NCI-H146 (cell line): ENCODE measurements at places on chromosomes 7 and 10.

- no peak for DNase-seq
Measured at GRCh38 chr10:77253147-77253545, 384.5 kb downstream of the KCNMA1 start.

DNA sequence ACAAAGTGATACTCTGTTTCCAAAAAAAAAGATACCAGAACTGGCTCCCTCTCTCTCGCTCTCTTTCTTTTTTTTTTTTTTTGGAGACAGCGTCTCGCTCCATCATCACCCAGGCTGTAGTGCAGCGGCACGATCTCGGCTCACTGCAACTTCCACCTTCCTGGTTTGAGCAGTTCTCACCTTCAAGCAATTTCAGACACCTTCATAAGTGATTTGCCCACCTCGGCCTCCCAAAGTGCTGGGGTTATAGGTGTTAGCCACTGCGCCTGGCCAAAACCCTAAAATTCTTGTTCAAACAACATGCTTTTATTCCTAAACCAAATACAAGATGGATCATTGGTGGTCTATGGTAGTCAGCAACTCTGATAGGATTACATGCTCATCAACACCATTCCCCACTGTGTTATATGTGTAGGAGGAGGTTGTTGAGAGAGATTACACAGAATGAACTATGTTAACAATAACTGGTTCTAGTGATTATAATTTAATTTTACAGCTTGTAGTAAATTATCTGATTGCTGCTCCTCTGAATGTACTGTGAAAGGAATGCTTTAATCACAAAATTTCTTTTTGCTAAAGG is 15.5 kb downstream of the ACBD5 start:
- DNase-seq: no peak

GRCh38 chr7:29921404-29922010 is 68.1 kb downstream of the SCRN1 start:
- peak; percentile 47 for DNase-seq

DNA sequence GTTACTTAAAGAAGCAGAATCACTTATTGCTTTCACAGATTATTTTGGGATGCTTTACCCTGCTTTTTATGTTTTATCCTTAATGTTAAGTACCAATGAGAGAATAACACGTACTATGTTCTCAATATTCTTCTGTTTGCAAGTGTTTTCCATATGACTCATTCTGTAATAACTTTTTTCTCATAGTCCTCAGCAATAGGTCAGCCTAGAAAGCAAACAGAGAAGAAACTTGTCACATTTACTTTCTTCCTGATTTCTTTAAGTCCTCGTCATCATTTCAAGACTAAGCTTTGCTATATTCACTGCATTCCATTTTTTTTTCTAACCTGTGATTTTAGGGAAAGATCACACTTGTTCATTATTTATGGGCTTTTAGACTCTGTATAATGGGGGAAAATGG is 6.8 kb upstream of the AGR2 start:
- no peak for DNase-seq

- no peak for DNase-seq
Measured at GRCh38 chr10:128914681-128915080, 552.4 kb upstream of the MGMT start.

DNA sequence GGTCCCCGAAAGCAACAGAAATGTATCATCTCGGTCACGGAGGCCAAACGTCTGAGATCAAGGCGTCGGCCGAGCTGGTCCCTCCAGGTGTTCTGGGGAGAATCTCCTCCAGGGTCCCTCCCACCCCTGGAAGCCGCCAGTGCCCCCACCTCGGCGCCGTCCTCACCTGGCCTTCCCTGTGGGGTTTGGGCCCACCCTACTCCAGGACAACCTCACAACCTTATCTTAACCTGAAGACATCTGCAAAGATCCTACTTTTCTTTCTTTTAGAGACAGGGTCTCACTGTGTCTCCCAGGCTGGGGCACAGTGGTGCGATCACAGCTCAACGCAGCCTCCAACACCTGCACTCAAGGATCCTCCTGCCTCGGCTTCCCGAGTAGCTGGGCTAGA is 33.4 kb downstream of the ADAP1 start:
- DNase-seq: no peak

DNA sequence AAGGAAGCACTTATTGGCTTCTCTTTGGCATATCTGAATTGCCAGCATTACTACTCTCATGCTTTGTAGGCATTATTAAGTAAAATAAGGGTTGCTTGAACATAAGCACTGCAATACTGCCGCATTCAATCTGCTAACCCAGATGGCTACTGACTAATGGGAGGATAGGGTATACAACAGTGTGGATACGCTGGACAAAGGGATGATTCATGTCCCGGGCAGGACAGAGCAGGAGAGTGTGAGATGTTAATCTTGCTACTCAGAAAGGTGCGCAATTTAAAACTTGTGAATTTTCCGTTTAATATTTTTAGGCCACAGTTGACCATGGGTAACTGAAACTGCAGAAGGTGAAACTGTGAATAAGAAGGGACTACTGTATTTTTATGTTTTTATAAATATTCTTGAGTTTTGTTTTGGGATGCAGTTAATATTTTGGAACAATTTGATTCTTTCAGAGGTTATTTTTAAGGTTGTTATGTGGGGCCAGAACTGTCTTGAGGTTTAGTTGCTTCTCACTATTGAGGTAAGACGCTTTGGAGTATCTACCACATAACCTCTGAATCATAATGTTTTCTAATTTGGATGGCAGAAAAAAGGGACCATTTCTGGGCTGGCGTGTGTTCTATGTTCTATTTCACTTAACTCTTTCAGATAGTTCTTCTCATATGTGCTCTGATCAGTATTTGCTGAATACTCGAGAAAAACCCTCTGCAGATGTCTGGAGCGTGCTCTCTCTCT is 75.7 kb upstream of the SYPL1 start:
- DNase-seq: no peak

DNA sequence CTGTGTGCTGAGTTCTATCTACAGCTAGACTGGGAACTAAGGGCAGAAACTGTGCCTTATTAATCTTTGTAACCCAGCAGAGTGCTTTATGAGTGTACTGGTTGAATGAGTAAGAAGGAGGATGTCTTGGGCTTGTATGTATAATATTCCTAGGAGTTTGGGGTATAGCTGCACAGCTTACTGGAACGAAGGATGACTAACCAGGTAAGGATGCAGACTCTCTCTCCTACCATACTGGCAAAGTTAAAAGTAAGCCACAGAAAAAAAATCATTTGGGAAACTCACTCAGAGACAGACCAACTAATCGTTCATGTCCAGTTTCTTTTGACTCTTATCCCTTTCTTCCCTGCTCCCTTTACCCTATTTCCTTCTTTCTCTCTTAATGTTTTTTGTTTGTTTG is 1.4 kb upstream of the DHTKD1 start:
- DNase-seq: no peak

DNA sequence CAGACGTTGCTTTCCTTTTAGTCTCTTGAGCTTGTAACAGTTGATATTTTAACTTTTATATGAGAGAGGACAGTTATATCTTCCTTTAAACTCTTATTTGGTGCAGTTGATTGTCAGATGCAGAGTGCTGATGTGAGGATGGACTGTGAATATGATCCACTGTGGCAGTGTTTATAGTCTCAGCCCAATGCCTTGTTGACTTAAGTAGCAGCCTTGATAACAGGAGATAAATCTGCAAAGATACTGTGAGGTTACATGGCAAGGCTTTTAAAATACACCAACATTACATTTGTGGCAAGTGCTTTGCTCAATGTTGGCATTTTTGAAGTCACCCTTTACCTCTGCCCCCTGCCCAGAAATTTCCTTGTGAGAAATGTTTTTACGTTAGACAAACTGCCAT is 206.7 kb downstream of the AUTS2 start:
- no peak for DNase-seq
